ENCODE measurements at places on chromosomes 3 and 15.

DNA sequence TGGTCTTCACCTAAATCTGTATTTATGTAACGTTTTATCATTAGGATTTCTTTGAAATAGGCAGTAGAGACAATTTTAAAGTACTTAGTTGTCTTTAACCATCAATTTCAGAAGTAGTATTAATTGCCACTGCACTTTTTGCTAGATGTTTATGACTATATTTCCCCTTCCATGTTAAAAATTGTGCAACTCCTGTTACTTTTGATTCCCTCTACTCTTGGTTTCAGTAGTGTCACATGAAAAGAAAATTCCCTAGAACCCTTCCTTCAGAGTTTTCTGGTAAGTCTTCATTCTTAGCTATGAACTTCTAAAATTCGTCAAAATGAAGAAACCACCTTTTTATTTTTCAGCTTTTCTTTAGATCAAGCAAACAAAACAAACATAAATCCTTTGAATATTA, 7.1 kb downstream of the PIAS1 start:
- DNase-seq = no peak

- no peak for DNase-seq
Measured at GRCh38 chr3:165162883-165163282, 33.3 kb downstream of the SLITRK3 start.

- DNase-seq = no peak
Measured at GRCh38 chr15:38029736-38030135, 95.3 kb downstream of the TMCO5A start.

DNA sequence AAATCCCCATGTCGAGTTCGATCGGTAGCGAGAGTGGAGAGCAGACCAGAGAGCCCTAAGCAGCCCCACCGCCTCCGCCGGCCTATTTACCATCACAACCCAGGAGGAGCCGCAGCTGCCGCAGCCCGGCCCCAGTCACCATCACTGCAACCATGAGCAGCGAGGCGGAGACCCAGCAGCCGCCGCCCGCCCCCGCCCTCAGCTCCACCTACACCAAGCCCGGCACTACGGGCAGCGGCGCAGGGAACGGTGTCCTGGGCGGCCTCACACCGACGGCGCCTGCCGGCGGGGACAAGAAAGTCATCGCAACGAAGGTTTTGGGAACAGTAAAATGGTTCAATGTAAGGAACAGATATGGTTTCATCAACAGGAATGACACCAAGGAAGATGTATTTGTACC, 89.5 kb upstream of the TPM1 start:
- no peak for DNase-seq

- DNase-seq = no peak
Measured at GRCh38 chr3:44240061-44240460, 1.6 kb upstream of the TOPAZ1 start.

- DNase-seq = no peak
Measured at GRCh38 chr15:77033417-77033728, 37.5 kb downstream of the TSPAN3 start.

DNA sequence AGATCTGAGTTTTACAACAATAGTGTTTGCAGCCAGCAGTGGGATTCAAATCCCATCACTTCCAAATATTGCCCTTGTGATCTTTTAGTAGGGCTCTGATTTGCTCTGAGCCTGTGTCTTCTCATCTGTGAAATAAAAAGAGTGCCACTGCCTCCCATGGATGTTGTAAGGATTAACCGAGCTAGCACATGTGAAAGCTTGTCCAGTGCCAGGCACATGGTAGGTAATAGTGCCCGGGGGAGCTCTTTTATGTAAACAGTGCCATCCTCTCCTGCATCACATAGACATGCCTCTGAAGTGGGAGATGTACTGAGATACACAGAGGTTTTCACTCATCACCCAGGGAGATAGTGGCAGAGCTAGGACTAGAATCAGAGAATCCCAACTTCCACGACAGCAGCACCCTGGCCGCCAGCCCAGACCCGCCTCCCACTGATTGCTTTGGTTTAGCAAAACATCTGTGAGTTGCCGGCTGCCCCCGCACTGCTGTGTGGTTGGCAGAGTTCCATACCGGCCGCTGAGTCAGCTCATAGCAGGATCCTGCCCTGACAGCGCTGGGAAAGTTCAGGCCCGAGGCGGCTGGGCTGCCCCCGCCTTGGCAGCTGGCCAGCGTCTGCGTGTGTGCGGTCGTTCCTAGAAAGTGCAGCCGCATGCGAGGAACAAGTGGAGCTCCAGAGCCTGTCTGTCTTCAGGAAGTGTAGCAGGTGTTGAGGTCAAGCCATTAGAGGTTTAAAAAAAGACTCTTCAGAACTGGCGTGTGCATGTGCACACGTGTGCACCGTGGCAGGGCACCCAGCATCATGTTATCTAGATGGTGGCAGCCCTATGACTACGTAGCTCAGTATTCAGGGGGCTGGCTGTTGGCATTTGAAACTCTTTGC, 5.0 kb downstream of the ARID3B start:
- peak; percentile 90 for DNase-seq

Data from spinal cord (tissue), 10 donors.